ENCODE measurements at places on chromosomes 11 and 22.
A peak's percentile ranks its signal among the peaks of the same experiment; 100 is the strongest.

DNA sequence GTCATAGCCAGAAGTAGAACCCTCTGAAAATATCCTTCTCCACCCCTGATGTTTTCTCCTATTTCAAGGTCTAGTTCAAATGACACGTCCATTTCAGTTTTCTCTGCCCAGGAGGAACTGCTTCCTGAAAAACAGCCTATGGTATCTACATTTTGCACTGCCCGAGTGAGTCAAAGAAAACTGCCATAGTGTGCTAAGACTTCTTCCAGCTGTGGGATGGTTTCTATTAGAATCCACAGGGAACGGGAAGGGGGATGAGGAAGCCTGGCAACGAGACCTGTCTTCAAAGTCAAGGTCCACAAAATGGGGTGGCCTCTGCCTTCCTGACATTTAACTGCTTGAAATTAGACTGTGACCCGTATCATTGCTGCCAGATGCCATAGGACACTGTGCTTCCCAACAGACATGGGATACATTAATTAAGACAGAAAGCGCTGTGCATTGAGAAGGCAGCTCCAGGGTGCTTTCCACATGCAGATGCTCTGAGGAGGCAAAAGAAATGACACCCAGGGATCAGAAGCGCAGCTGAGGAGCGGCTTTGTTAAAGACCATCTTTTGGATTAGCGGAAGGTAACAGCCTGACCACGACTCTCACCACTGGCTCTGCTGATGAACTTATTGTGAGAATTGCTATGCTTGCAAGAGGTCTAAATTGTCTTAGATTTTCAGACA lies 39.4 kb upstream of the NUP50 start:
- DNase-seq: no peak

- DNase-seq: peak; percentile 97
Measured at GRCh38 chr11:70788248-70789022, 390.1 kb downstream of the CTTN start.

- peak; percentile 91 for DNase-seq
Measured at GRCh38 chr11:35629914-35630313, 11.7 kb downstream of the FJX1 start.

DNA sequence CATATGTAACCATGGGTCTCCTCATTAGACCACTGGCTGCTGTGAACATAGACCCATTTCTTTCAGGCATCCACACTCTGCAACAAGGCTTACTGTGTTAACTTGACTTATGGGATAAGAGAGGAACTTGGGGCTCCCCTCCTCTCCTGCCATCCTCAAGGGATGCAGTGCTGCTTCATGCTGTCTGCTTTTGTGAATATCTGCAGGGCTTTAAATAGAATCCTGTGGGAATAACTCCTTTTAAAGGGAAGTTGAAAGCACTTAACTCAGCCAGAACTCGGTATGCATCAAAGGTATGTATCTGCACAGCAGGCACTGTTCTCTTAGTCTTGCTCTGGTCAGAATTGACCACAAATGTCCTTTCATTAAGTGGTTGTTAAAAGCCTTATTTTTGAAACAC lies 222.5 kb upstream of the KIRREL3 start:
- DNase-seq: no peak

DNA sequence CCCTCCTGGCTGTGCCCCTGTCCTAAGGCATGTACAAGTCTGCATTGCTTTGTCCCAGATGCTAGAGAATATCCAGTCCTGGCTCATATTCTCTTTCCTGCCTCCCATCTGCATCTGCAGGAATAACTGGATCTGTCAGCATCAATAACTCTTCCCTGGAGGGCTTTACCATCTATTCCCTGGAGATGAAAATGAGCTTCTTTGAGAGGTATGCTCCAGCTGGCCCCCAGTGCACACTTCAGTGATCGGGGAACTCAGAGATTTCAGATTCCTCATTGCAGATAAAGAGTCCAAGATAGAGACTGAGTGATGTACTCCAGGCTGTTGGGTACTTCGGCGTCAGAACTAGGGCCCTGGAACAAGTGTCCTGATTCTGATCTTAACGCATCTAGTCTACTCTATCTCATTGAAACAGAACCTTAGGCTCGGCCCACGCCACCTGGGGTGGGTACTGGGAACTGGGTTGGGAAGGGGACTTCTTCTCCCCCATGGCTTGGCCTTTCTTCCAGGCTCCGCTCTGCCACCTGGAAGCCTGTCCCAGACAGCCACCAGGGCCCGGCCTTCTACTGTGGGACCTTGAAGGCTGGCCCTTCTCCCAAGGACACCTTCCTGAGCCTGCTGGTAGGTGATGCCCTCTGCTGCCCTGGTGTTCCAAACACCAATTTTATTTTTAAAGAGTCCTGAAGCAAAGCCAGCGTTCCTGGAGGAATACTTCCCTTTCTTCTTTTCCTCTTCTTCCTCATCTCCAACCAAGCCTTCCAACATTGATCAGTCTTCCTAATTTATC lies 17.8 kb upstream of the GLB1L2 start:
- no peak for DNase-seq

DNA sequence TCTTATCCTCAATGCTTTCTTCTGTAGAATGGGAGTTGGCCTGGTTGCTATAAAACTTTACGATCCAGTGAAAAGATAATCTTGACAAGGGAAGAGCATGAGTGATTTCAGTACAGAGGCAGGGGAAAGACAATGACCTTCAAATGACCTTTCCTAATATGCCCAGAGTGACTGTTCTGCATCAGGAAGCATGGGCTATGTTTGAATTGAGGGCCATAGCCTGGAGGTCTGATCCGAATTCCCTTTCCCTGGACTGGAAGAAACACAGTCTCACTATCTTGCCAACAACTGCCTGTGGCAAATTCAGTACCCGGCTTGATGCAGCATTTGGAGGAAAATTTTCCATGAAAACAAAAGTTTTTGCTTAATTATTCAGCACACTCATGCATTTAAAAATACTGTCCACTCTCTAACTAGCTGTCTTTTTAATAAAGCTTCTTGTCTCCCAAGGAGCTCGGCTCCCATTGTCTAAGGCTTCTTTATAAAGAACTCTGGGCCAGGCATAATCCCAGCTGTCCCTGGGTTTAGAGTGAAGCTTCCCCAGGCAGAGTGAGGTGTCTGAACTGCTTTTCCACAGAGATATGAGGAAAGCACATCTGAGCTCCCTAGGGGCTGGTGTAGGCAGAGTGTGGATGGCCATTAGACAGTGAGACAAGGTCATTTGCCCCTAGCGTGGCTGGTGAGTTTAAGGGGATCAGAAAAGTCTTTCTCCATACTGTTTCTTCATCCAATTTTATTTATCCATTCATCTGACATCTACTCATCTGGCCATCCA lies 132.7 kb upstream of the CADM1 start:
- DNase-seq: no peak

GRCh38 chr11:28963187-28963586 lies 855.0 kb downstream of the METTL15 start:
- DNase-seq: peak; percentile 38

DNA sequence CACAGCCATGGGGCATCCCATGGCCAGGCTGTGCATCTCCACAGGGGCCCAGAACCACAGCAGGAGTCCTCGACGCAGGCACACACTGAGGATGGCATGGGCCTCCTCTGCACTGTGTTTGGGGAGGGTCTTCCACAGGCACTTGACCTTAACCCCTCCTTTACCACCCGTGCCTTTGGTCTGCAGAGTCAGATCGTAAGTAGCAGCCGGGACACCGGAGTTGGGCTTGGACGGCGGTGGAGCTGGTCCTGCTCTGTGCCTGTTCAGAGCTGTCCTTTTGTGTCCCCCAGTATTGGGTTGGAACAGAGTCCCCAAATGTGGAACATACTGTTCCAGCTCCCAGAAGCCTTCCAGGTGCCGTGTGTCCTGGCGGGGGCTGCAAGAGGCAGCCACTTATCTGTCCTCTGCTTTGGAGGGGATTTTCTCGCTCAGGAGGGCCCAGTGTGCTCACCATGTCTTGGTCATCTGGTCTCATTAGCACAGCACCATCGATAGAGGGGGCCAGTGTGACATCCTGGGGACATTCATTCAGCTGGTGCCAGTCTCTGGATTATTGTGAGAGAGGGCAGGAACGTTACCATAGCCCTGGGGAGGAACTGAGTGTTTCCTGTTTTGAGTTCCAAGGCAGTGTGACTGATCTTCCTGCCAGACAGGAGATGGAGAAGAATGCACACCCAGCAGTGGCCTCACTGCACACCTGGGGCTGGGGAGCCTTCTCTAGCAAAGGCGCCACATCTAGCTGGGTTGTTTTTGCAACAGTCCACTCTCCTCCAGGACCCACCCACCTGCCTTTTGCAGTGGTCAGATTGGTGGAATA lies 12.4 kb downstream of the CRELD2 start:
- peak; percentile 81 for DNase-seq

DNA sequence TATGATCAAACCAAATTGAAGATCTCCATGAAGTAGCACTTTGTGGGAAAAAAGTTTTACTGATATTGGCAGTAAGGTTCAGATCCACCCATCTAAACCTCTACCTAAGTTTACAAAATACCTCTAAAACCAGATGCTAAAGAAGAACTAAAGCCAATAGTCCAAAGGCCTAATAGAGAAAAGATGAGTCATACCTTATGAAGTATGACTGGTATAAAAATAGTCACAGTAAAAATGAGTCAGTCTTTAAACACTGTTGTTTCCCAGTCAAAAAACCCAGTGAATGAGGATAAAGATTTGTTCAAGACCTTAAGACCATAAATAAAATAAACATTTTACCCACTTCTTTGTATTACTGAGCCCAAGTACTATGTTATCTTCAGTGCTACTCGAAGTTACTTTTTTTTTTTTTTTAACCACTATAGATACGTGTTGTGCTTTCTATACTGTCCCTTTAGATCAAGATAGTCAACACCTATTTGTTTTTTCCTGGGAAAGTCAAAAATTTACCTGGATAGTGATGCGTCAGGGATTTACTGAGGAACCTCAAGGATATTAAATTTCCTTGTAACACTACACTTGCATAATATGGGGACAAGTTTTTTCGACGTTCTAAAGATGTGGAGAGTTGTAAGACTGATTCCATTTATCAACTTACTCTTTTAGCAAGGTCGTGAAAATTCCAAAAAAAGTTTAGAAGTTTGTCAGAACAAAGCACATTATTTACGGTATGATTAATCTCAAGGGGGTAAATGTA lies 87.3 kb downstream of the CCDC73 start:
- DNase-seq: peak; percentile 69

DNA sequence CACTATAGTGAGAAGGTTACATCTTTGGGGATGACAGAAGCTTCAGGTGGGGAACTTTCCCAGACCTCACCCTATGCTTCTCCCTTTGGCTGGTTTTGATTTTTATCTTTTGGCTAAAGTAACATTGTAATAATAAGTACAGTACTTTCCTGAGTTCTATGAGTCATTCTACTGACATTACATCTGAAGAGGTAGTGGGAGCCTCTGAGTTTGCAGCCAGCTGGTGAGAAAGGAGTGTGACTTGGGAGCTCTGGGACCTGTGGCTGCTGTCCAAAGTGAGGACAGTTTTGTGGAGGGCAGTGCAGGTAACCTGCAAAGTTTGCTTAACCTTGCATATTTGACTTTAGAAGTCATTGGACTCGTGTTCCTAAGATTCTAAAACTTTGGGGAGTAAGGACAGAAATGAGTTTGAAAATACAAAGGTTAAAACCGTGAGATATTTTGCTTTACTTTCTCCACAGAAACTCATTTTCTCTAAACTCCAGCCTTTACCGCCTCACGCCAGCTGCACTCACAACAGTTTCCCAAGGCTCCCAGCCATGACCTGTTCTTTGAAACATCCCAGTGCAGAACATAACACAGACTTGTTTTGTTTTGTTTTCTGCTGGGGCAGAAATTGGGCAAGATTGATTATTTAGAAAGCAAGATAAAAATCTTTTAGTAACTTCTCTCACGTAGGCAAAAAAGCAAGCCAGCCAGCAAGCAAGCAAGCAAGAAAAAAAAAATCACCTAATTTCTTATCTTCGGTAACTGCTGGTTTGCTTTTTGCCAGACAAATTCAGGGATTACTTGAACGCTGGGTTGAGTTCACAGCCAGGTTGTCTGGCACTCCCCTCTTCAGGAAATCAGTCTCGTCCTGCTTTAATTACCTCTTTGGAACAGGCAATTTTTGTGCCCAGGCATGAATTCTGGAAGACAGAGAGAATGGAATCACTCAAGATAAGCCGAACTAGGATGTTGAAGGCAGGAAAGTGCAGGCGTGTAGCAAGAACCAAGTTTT lies 478.3 kb upstream of the ISX start:
- no peak for DNase-seq

DNA sequence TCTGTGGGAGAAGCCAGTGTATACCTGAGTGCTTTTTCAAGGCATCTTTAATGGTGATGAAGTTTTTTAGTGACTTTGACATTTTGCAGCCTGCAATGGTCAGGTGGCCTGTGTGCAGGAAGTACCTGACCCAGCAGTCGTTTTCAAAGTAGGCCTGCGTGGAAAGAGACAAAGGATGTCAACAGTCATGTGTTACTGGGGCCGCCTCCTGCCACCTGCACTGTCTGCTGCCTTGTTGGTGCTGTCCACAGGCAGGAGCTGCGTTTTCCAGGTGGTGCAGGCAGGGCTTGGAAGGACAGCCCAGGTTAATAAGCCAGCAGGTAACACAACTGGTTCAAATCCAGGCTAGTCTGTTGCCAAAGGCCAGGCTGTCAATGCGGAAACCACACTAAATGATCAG lies 26.5 kb upstream of the NAP1L4 start:
- DNase-seq: no peak

- no peak for DNase-seq
Measured at GRCh38 chr11:60455531-60456042, at the start of gene MS4A1. Gene MS4A1, plus strand, starts transcription at chr11:60455847. Its CDS starts 6,528 bp downstream, at chr11:60462375.

DNA sequence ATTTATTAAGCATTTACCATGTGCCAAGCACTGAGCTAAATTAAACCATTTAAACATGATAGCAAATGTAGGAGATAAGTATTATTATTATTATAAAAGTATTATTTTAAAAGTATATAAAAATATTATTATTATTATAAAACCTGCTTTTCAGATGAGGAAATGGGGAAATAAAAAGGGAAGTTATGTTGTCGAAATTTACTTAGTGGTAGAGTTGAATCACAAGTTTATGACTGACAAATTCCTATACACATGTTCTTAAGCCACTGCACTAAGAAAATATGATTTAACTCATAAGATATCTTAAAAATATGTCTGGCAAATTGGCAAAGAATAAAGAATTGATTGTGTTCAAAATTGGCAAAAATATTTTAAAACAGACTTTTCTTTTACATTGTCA lies 53.8 kb downstream of the CASP12 start:
- DNase-seq: no peak

- no peak for DNase-seq
Measured at GRCh38 chr11:62119569-62119968, 4.2 kb upstream of the INCENP start.

GRCh38 chr11:111624608-111625007 lies 22.4 kb downstream of the SIK2 start:
- DNase-seq: no peak

DNA sequence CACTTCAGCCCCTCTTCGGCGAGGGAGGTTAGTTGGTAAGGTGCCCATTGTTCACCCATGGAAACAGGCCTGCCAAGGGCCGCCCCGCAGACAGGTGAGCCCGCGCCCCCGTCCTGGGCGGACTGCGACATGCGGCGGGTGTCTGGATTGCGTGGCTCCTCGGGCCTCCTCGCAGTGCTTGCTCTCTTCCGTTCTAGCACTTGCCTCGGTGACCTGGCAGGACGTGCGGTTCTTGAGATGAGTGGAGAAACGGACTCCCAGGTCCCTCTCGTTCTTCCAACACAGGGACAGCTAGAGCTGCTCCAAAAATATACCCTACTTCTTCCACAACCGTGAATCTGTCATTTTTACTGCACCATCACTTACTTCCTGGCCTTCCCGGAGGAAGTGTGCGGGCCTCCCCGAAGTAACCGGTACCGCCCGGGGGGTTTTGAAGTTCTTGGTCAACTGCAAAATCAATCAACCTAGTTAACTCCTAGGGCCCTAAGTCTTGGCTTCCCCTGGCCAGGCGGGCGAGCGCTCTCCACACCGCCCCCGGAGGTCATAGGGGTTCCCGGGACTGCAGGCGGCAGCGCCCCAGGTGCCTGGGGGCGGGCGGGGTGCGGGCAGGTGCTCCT lies 745 bp upstream of the ZBTB44 start:
- no peak for DNase-seq

GRCh38 chr22:44045145-44045544 lies 21.0 kb downstream of the PARVB start:
- DNase-seq: peak; percentile 56

Data from AG08395 (cell line).